Left lung (tissue), 14 donors: ENCODE measurements at places on chromosomes 7 and 10. TPM values are rescaled to one million over a fixed set of nuclear protein-coding genes. Genes with fewer than 3 reads are reported as not detected.

- no peak for DNase-seq
These were observed 73.4 kb downstream of the LHPP start for GRCh38 chr10:124534826-124535601.

GRCh38 chr7:63040336-63040735, 958.3 kb upstream of the ZNF722 start:
- no peak for DNase-seq

Gene FKBP14
- 28.4 TPM for polyA plus RNA-seq

Gene TSPAN13
- 151 TPM for polyA plus RNA-seq

Gene POLR2J2
- polyA plus RNA-seq = 5.9 TPM

- DNase-seq = no peak
These were observed 18.4 kb upstream of the AKR1B10 start for GRCh38 chr7:134509010-134509409.

DNA sequence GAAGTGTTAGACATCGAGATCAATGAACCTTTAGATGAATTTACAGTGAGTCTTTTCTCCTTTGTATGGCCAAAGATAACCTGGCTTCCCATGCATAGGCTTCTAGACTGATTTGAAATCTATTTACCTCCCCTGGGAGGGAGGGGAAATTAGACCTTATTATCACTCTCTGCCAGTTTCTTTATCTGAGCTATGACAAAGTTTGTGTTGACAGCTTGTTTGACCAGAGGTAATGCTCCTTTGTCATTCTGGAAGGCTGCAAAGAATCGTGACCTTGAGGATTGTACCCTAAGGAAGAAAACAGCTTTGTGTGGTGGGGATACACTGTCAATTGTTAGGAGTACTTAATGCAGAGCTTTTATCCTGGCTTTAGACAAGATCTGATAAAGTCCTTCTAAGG, 36.4 kb downstream of the RBM33 start:
- no peak for DNase-seq

- DNase-seq = no peak
These were observed 25.1 kb downstream of the NRF1 start for GRCh38 chr7:129636641-129637040.

- no peak for DNase-seq
These were observed 171.9 kb downstream of the OTUD1 start for GRCh38 chr10:23610626-23611307.

DNA sequence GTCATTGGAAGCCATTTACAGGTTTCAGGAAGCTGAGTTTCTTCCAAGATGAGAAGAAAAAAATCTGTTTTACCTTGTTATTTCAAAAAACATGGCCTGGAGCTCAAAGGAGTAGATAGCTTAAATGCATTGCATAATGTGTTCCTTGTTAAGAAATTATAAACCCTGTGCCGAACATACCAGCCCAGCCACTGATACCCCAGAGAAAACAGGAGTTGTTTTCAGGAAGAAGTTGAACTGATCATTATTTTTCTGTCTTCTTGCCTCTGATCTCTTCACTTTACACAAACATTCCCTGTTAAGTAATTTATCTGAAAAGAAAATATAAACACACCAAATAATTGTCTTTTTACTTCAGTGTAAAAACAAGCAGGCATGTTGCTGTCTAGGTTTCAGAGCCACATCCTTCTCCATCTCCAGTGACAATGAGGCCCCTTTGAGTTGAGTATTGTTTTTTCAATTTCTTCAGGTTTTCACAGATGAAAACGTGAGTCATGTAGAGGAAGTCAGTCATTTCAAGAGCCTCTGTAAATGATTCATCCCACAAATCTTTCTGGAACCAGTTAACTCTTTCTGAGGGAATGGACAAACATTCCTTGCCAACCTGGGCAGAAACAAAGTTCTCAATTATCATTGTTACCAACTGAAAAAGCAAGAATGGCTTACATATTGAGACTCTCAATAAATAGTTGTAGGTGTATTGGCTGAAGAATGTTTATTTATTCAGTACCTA, 244.2 kb downstream of the IPMK start:
- DNase-seq = peak; percentile 1

DNA sequence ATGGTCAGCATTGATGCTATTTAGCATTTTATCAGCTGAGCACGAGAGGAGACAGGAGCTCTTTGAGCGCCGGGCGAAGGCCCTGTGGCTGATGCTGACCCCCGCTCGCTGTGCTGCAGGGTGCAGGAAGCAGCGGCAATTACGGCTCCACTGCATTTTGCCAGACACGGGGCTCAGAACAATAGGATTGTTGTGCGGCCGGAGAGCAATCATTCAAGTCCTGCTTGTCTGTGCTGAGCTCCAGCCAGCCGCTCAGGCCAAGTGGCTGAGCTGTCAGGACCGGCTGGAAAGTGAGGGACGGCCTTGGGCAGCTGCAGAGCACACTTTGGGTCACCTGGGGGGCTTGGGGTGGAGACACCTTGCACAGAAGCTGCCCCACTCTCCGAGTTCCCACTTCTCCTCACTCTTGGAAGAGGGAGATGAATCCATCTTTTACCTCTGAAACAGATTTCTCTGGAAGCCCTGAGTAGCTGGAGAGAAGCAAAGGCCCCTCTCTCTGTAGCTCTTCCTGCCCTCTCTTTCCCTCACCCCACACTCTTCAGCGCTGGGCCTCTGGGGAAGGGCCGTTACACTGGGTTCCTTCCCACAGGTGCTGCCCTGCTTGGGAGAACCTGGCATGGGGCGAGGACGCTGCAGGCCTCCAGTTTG, 17.3 kb upstream of the ADARB2 start:
- DNase-seq = no peak

GRCh38 chr7:127870231-127870907, 160.9 kb downstream of the LRRC4 start:
- no peak for DNase-seq

DNA sequence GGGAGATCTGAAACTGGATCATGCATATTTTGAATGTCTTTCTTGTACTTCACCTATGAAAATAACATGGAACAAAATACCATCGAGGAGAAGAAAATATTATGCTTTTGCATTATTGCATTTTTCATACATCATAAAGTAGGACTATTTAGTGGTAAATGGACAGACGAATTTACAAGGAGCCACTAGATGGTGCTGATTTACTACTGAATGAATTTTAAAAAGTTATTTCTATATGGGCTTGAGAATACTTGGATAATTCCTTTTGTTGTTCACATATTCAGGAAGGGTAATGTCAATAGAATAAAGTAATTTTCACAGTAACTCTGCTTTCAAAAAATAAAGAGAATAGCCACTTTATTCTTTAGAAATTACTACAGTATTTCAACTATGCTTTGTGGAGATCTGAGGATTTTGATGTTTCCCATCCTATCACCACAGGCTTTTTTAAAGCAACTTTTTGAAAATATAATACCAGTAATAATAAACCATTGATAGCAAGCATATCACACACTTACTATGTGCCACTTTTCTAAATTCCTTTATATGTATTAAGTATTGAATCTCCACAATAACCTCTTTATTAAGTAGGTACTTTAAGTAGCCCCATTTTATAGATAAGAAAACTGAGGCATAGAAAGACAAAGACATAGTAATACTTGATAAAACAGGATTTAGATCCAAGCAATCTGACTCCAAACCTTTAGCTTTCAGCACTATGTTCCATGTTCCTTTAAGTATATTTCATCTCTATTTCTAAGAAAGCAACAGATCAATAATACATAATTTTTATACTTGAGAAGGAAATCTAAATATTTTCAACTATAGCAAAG, 38.6 kb downstream of the NEBL start:
- no peak for DNase-seq

GRCh38 chr7:17520941-17521340, 222.5 kb downstream of the AHR start:
- no peak for DNase-seq

Gene OTUD1
- polyA plus RNA-seq = 16.2 TPM

Gene LEP
- 0.10 TPM for polyA plus RNA-seq

GRCh38 chr10:89217057-89217990, 10.2 kb upstream of the CH25H start:
- no peak for DNase-seq

Gene KEL
- 3.1 TPM for polyA plus RNA-seq

- no peak for DNase-seq
These were observed 320.8 kb downstream of the ADARB2 start for GRCh38 chr10:1416456-1417037.

DNA sequence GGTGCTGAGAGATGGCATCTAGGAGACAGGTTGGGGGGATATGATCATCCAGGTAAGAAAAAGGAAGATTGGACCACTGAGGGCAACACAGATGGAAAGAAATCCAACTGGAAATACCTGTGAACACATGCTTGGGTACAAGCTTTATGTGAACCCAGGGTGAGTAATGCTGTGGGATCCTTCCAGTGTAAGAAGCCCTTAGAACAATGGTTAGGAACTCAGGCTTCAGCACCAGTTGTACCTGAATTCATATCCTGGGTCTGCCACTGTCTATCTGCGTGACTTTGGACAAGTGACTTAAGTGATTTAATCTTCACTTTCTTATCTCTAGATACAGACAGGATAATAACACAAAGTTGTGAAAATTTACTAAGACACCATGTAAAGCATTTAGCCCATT, 131.0 kb downstream of the ST7 start:
- no peak for DNase-seq

Gene TMEM273
- polyA plus RNA-seq = 7.7 TPM

DNA sequence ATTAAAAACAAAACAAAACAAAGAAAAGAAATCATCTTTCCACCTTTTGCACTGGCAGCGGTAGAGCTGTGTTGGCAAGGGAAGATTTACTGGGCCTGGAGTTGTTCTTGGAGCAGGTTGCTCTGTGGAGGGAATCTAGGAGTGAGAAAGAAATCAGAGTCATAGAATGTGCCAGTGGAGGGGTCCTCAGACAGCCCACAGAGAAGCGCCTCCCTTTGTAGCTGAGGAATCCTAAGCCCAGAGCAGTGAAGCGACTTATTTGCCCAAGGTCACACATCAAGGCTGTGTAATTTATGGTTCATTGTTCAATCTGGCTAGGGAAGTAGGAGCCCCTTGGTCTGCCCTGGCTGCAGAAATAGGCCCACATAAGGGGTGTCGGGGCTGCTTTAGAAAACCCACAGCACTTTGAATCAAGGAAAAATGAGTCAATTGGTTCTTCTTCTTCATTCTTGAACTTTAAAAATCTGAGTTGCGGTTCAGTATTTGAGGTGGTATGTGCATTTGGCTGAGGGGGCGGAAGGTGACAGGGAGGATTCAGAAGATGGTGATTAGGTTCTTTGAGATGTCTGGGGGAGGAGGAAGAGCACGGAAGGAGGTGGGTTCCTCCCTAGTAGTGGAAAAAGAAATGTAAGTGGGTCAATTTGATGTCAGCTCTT, 253.7 kb downstream of the PTEN start:
- DNase-seq = no peak

- no peak for DNase-seq
These were observed 732 bp downstream of the FAM53B start for GRCh38 chr10:124743191-124744101.

Gene FAM25C
- polyA plus RNA-seq = not detected

GRCh38 chr7:138755331-138755747, 42.5 kb upstream of the TMEM213 start:
- DNase-seq = no peak

GRCh38 chr10:61902445-61903220, 1.1 kb downstream of the ARID5B start:
- no peak for DNase-seq

Gene LRRC18
- polyA plus RNA-seq = 1.4 TPM

DNA sequence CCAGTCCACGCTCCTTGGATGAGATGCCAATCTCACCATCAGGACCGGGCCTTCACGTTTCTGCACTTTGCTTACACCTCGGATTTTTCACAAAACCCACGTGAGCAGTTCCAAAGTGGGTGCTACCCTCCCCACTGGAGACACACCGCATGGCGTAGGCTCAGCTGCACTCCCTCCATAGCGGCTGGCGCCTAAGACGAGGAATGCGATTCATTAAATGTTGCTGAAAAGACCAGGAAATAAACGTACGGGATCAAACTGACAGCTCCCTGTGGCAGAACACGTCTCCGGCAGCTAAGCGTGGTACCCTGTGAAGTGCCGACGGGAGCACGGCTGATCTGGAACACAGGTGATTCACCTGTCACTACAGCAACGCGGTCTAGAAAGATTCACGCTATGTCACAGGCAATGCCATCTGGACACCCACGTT, 209.0 kb downstream of the DIP2C start:
- no peak for DNase-seq

- no peak for DNase-seq
These were observed 160.0 kb downstream of the LRRC4 start for GRCh38 chr7:127871226-127871625.

DNA sequence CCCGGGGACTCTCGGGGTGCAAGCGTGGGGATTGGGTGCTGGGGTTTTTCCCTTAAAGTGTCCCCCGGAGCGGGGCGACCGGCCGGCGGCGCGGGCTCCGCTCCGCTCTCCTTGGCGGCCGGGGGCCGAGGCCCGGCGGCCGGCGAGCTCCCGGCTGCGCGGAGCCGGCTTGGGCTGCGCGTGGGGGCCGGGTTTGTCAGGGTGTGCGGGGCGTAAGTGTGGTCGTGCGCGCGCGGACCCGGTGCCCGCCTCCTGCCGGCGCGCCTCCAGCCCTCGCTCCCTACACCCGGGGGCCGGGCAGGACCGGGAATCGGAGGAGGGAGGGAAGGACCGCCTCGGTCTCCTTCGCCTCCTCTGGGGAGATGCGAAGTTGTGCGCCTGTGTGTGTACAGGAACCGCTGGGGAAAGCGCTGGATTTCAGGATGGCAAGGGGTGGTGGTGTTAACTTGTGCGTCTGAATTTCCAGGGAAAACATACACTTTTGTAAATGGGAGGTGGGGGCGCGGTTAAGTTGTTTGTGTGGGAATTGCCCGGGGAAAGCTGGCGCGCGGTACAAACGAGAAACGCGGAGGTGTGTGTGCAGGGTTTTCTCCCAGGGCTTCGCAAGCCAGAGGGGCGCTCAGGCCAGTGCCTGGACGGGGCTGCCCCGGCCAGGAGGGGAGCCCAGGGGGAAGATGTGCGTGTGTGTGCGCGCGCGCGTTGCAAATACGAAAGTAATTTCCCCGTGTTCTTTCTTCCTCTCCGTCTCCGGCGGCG, 737 bp downstream of the ZMIZ1 start:
- peak; percentile 54 for DNase-seq

- no peak for DNase-seq
These were observed 12.6 kb downstream of the IL15RA start for GRCh38 chr10:5964736-5965135.

Gene SFRP4
- 1.3 TPM for polyA plus RNA-seq

GRCh38 chr7:95577137-95577536, 19.2 kb downstream of the PDK4 start:
- no peak for DNase-seq

Gene GNAT3
- not detected for polyA plus RNA-seq

Gene FFAR4
- polyA plus RNA-seq = 0.24 TPM

GRCh38 chr10:132307823-132308586, at the start of gene STK32C:
STK32C (minus strand) TSS chr10:132307950; CDS start chr10:132307833, 117 bp downstream.
- peak; percentile 92 for DNase-seq

- no peak for DNase-seq
These were observed 18.1 kb downstream of the KCNH2 start for GRCh38 chr7:150959739-150960734.

Gene CALD1
- 227 TPM for polyA plus RNA-seq

GRCh38 chr7:81627536-81628287, 142.1 kb downstream of the HGF start:
- DNase-seq = no peak

Gene CSGALNACT2
- polyA plus RNA-seq = 31.4 TPM
